ENCODE measurements at places on chromosomes 4 and X.
A peak's percentile ranks its signal among the peaks of the same experiment; 100 is the strongest.

DNA sequence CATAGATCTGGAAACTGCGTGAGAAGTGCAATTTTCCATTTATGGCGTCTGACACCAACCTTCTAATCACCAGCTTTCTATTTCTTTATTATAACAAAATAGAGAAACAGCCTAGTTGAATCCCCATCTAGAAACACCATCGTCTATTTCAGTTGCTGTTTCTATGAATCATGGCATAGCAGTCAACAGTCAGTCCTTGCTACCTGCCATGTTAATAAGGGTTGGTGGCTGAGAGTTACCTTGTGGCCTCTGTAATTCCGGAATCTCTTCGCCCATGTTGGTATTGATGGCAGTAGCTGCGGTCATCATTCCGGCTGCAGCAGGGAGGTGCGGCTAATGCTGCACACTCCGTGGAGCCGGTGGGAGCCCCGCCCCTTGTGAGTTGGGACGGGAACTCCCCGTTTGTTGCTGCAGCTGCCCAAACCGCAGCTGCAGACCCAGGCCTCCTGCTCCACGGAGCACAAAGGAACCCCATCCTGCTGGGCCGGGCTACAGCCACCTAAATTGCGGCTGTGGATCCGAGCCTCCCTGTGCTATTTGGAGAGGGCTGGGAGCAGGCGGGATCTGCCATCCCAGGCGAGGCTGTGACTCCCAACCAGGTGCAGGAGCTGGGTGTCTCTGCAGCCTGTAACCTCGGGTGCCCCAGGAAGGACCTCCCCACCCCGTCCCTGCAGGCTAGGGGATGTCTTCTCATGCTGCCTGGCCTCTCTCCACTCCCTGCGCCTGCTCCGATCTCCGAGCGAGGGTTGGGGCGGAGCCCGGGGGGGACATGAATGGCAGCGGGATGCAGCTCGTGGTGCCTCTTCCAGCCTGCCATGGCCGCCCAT is 115.4 kb upstream of the STK26 start:
- no peak for DNase-seq

DNA sequence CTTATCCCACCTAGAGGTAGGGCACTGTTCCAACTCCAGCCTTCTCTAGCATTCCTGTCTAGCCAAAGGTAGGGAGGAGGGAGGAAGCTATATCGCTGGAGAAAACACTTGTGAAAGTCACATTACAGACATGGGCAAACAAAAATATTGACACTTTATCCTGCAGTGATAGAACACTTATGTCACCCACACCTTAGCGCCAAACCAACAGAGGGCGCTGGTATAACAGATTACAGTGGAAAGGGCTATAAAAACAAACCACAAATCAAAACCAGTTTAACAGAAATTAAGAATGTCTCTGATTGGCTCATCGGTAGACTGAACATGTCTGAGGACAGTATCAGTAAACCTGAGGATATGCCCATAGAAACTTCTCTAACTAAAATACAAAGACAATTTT is 451.3 kb downstream of the TLL1 start:
- no peak for DNase-seq

DNA sequence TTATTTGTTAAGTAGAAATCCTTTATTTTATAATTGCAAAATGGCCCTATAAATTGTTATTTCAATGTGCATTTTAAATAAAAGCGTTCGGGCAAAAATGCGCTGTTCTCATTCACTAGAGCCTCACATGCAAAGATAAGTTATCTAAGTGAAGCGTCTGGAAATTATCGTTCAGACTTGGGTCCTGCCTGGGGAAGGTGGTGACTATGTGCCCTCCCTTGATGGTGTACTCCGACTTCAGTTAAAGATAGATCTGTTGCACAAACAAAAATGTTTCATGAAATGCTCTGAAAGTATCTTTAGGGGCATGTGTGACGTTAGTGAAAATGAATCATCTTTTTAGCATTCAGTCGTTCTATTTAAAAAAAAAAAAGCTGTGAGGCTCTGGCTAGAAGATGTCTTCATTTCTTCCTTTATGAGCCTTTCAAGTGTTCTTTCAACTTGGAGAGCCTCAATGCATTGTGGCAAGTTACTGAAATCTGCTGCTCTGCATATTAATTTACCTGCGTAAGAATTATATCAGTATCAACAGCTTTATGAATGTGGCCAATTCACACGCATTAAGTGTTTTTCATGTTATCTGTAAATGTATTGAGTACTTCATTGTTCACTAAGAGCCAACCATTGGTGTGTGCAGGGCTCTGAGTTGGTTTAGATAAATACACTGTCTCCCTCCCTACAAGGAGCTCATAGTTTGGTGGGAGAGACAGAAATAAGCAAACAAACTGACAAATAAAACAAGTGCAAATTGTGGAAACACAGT is 83.0 kb downstream of the AFF1 start:
- DNase-seq = peak; percentile 11

DNA sequence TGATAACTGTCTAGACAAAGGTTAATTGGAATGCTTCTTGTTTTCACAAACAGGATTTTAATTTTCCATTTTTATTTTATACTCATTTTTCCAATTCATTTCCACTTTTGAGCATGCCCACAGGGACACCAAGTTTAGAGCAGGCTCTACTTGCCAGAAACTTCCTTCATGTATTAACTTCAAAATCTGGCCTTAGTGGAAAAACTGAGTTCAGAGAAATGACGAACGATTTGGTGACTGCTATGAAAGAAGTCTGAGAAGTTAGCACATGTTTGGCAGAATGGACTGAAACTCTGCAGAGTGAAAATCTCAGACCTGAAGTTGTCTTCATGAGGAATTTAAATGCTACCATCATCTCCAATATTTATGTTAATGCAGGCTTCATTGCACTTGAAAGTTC is 214.1 kb downstream of the THOC2 start:
- DNase-seq = no peak

DNA sequence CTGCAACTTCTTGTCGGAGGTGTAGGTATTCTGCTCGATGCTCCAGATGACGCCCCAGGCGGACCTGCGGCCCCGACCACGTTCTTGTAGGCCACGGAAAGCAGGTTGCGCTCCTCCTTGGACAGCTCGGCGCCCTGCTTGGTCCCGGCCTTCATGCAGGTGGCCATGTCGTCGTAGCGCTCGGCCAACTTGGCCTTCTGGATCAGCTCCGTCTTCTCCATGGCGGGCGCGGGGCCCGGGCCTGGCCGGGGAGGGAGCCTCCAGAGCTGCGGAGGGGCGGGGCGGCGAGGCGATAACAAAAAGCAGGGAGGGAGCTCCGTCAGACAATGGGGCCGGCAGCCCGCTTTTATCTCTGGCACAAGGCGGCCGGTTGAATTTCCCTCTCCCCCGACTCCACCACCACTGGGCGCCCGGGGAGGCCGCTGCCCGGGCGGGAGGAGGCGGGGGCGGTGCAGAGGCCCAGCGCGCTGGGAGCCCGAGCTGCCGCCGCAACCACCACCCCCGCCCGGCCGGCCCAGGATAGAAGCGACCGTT is 28.3 kb upstream of the DRP2 start:
- no peak for DNase-seq

Measured in stimulated activated CD8-positive, alpha-beta memory T cell treated with anti-CD3 and anti-CD28 coated beads, Interleukin-15, amount 100 ng/mL, for 48 hours (primary cell).